ENCODE measurements at places on chromosomes 12 and 14. TPM values are rescaled to one million over a fixed set of nuclear protein-coding genes. Genes with fewer than 3 reads are reported as not detected.

CCDC177 gene
- not detected for total RNA-seq

KLRG1 gene
- under 0.01 TPM for total RNA-seq

IFI27L1 gene
- total RNA-seq = 5.0 TPM

ZC2HC1C gene
- 0.68 TPM for total RNA-seq

TAS2R9 gene
- total RNA-seq = 0.14 TPM

PTPRB gene
- total RNA-seq = 0.34 TPM

LARP4 gene
- total RNA-seq = 52.3 TPM

SLC5A8 gene
- total RNA-seq = not detected

PRPF39 gene
- total RNA-seq = 25.3 TPM

SLC10A1 gene
- not detected for total RNA-seq

All from nasal cavity respiratory epithelium epithelial cell of viscerocranial mucosa (primary cell).